Right atrium auricular region (tissue), 2 donors: ENCODE measurements at places on chromosomes 16 and 17. TPM values are rescaled to one million over a fixed set of nuclear protein-coding genes. Genes with fewer than 3 reads are reported as not detected.

- no peak for DNase-seq
Observed at GRCh38 chr16:83552228-83552627, 255.6 kb upstream of the HSBP1 start.

DNA sequence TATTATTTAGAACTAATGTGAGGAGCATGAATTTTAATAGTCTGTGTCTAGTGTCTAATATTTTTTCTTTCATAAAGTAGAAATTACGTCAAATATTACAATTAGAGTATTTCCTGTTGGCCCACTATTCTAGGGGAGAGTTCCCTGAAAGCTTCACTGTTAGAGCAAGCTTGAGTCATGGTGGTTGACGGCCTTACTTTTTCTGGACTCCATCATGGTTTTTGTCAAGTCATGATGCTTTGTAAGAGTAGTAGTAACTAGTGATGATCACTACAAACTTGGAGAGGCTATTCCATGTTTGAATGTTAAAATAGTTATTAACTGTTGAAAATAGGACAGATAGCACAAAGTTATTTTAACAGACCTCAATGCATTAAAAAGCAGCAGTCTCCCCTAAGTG is 1.7 kb downstream of the PSMD11 start:
- no peak for DNase-seq

- no peak for DNase-seq
Observed at GRCh38 chr17:39617446-39618245, 9.1 kb upstream of the PPP1R1B start.

- DNase-seq = no peak
Observed at GRCh38 chr17:45345246-45345553, 28.4 kb upstream of the MAP3K14 start.

DNA sequence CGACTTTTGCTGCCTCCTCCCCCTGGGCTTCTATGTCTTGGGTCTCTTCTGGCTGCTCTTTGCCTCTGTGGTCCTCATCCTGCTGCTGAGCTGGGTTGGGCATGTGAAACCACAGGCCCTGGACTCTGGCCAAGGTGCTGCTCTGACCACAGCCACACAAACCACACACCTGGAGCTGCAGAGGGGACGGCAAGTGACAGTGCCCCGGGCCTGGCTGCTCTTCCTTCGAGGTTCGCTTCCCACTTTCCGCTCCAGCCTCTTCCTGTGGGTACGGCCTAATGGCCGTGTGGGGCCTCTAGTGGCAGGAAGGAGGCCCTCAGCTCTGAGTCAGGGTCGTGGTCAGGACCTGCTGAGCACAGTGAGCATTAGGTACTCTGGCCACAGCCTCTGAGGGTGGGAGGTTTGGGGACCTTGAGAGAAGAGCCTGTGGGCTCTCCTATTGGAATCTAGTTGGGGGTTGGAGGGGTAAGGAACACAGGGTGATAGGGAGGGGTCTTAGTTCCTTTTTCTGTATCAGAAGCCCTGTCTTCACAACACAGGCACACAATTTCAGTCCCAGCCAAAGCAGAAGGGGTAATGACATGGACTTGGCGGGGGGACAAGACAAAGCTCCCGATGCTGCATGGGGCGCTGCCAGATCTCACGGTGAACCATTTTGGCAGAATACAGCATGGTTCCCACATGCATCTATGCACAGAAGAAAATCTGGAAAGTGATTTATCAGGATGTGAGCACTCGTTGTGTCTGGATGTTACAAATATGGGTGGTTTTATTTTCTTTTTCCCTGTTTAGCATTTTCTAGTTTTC is 2.3 kb downstream of the GP1BA start:
- no peak for DNase-seq

Gene FBXL16
- 1.3 TPM for total RNA-seq

GRCh38 chr17:36689089-36689667 is 87.8 kb downstream of the MRM1 start:
- DNase-seq = no peak
